ENCODE measurements at places on chromosomes 4 and X.

GRCh38 chr4:29081234-29081955 is 1638.8 kb upstream of the PCDH7 start:
- no peak for DNase-seq

- DNase-seq, result no peak
Observed at GRCh38 chrX:109732017-109732801, 848 bp downstream of the ACSL4 start.

DNA sequence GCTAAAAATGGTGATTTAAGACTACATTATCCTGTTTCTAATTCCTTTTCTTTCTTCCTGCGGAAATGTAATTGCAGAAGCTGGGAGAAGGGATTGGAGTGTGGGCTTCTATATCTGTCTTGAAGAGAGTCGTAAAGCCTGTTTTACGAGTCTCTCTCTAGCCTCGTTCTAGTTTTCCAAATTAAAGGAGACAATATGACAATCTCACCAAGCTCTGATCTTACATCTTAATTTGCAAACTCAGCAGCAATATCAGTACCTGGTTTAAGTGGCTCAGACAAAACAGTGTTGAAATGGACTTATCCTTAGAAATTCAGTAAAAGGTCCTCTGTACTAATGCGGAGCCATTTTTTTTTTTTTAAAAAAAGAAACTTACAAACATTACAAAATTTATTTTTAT is 349.5 kb upstream of the HAND2 start:
- no peak for DNase-seq

GRCh38 chr4:38371391-38371851 is 292.6 kb upstream of the KLF3 start:
- DNase-seq, result no peak

DNA sequence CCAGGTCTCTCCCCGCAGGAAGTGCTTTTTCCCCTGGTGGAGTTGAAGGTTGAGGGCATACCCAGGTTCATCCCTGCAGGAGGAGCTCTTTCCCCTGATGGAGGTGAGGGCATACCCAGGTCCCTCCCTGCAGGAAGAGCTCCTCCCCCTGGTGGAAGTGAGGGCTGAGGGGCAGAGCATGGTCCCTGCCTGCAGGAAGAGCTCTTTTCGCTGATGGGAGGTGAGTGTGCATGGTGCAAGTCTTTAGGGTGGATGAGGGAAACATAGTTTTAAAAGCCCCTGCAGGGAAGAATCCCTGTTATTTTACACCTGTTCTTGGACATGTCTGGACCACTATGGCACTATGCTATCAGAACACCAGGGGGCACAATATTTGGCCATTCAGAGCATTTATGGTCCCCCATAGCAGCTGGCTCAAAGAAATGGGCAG is 43.7 kb upstream of the PUDP start:
- no peak for DNase-seq

GRCh38 chrX:112641449-112641848 is 38.3 kb downstream of the LHFPL1 start:
- DNase-seq, result no peak

GRCh38 chrX:65726715-65727114 is 59.3 kb downstream of the MSN start:
- no peak for DNase-seq

GRCh38 chrX:23993012-23993633 is 33.9 kb downstream of the KLHL15 start:
- no peak for DNase-seq

- DNase-seq, result no peak
Observed at GRCh38 chr4:26717332-26717731, 133.4 kb downstream of the TBC1D19 start.

DNA sequence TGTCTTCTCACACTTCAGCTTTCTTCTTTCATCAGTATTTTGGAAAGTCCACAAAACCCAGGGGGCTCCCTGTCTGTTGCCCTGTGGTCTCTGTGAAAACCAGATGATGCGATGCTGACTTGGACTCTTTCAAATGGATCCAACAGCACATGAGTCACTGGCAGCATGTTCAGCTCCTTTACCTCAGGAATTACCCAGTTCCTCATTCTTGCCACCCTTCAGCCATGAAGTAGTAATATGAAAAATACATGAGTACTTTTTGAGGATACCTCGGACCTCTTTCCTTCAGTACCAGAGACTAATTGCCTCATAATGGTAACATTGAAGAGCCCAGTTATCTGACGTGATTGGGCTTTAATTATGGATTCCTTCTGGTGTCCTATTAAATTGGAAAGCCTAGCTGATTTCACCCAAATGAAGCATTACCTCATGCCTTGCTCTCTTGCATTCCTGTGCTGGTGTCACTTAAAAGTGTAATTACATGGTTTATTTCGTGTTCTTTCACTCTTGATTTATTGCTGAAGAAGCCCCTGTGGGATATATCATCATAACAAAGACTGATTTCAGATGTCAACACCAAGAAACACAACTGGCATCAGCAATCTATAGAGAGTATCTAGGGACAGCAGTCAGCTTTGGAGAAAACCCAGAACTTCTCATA is 63.4 kb downstream of the NFKB1 start:
- DNase-seq, result no peak

DNA sequence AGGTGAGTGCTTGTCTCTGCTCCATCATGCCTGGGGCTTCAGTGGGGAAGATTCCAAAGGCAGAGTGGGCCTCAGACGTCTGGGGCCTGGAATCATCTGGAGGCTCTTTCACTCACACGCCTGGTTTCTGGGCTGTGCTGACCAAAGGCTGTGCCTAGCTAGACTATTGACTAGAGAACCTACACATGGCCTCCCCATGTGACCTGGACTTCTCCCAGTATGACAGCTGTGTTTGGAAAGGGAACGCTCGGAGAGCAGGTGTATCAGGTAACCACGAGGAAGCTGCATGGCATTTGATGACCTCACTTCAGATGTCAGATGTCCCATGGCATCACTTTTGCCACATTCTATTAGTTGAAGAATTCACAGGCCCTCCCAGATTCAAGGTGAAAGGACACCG is 51.0 kb downstream of the ADGRL3 start:
- DNase-seq, result no peak

GRCh38 chr4:1008840-1009541 is 2.4 kb upstream of the FGFRL1 start:
- DNase-seq, result no peak
